ENCODE measurements at places on chromosomes 4 and X.

DNA sequence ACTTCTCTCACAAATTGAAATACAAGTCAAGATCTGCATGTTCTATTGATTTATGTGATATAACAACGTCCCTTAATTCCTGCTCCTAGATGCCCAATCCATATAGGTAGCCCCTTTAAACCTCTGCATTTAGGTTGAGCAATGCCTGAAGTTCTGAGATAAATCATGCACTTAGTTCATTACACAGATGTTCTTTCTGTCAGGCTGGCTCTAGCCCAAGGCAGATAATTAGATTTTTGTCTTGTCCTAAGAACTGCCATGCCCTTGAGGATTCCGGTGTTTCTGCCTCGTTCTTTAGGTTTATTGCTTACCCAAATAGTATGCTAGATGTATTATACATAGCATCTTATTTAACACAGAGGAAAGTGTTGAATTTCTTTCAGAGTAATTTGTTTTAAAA, 143.1 kb downstream of the TRAM1L1 start:
- DNase-seq = no peak

DNA sequence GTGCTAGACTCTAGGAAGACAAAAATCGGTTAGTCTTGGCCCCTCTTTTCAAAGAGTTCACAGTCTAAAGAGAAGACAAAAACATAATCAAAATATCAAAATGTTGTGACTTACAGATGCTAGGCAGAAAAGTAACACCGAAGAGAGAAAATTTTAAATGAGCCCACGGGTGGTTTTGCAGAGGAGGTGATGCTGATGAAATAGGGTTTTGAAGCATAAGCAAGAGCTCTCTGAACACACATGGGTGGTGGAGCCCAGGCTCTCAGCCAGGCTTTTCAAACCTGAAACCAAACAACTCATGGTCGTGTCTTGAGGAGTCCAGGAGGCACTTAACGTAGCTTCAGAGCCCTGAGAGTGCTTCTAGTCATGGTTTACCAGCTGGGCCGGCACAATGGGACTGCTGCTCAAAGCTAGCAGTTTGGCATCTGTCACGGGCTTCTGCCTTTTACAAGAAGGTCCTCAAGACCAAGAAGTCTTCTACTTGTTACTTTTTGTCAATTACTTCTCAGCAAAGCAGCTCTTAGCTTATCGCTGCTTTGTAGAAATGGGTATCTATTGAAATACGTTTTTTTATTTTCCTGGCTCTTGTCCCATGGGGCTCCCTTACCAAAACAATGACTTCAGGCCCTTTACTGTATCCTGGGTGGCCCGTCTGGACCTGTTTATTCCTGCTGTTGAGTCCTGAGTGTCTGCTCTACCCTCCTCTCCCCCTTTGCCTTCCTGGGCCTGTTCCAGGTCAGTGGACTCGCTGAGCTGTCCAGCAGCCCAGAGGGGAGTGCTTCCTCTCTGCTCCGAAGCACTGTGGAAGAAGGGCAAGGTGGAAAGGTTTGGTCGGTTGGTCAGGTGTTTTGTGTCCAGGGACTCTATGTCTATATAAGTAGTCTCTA, 69.5 kb downstream of the TNIP2 start:
- no peak for DNase-seq

- no peak for DNase-seq
These were observed 235.2 kb downstream of the FRAS1 start for GRCh38 chr4:78292341-78292740.

- no peak for DNase-seq
These were observed 17.8 kb downstream of the SCFD2 start for GRCh38 chr4:53348046-53348445.

DNA sequence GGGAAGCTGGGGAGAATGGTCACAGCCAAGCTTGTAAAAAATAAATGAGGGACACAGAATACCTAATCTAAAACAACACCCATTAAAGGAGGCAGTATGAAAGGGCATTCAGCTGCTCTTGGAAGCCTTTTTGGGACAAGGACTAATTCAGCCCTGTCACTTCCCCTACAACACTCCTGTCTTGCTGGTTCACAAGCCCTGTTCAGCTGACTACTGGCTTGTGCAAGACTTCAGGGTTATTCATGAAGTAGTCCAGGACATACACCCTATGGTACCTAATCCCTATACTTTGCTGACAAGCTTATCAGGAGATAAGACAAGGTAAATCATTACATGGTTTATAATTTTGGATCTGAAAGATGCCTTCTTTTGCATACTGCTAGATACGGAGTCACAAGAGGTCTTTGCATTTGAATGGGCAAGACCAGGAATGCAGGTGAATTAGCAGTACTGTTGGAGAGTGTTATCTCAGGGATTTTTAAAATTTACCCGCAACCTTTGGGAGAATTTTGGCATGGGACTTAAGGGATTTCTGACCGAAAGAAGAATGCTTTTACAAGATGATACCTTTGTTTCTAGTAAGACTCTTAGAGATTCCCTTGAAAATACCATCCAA, 103.2 kb upstream of the LANCL3 start:
- DNase-seq = no peak

DNA sequence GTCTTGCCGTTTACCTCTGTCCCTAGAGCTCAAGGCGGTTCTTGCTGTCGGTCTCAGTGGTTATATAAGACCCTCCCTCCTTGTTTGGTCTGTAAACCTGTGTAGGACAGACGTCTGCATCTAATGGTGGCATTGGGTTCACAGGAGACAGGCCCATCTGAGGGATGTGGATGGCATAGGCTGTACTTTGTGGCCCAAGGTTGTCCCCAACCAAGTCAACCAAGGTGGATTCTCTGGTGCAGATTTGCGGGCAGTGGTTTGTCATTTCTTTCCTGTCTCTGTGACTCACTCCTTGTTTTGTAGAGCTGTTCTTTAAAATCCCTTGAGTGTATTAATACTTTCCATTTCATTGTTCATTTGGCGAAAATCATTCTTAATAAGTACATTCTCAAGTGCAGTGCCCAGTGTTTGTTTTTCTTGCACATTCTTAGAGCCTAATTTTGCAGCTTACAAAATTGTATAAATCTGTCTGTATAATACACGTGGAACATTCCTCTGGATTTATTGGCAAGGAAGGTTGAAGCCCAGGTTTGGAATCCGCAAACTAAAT, 68.0 kb upstream of the TLR2 start:
- no peak for DNase-seq

GRCh38 chrX:118839334-118839958, 15.8 kb downstream of the ZCCHC12 start:
- DNase-seq = peak; percentile 55

DNA sequence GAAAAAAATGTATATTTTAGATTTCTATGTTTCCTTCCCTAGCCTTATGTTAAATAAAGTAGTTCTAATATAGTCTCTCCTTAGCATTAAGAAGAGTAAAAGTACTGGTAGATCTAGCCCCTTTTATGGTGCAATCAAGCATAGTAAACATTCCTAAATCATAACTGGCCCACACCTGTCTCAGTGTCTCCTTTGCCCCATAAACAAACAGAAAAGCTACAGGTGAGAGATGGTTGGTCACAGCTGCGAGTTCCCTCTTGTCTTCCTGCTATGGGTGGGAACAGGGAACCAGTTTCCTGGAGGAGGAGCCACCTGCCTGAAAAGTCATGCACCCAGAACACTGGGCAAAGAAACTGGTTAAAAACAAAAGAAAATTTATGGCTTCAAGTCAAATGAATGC, 16.6 kb downstream of the SOWAHB start:
- no peak for DNase-seq

GRCh38 chrX:120120223-120120622, 4.5 kb upstream of the RHOXF1 start:
- DNase-seq = no peak

GRCh38 chr4:16082426-16083240, 1.2 kb downstream of the PROM1 start:
- DNase-seq = no peak

GRCh38 chr4:52107336-52107735, 56.2 kb downstream of the SPATA18 start:
- no peak for DNase-seq

DNA sequence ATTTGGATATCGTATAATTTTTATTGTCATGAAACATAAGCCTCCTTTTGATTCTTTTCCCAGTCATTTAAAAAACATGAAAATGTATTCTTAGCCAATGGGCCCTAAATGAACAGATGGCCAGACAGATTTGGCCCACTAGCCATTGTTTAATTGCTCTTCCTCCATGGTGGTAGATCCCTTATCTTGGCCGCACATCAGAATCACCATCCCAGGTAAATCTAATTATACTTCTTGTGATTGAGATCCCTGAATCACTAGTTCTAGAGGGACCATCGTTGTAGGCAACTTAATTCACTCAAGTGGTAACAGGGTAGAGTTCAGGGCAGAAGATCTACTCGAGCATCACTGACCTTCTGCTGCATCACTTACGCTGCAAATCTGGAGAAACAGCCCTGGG, 24.1 kb upstream of the VCX3A start:
- no peak for DNase-seq

GRCh38 chr4:11805842-11806241, 377.1 kb upstream of the HS3ST1 start:
- no peak for DNase-seq

GRCh38 chrX:100090931-100091330, 319.1 kb downstream of the PCDH19 start:
- DNase-seq = no peak

- DNase-seq = no peak
These were observed 79.5 kb downstream of the RBM47 start for GRCh38 chr4:40550196-40550595.

DNA sequence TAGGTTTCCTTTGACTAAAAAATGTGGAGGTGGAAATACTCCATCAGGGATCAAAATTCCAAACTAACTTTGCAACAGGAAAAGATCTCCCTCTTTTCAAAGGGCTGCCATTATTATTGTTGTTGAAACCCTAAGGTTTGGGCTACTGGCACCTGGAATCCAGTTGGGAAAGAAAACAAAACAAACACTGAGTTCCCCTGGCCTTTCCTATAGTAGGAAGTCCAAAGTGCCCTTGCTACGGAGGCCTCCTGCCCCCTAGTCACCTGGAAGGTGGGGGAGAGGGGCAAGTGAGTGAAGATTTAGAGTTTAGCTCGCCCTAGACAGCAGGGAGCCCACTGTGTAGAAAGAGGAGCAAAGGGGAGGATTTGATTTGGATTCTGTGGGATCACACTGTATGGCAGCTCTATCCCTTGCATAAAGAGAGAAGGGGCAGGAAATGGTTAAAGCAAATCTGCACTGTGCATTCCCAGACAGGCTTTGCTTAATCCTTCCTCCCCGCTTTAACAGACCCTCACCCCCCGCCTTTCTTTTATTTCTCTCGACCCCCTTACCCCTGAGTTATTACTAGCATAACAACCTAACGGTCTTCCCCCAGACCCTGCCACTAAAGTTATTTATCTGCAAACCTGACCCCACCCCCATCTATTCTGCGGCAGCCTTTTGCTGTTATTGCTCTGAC, 627 bp upstream of the FAT4 start:
- no peak for DNase-seq

GRCh38 chr4:147846318-147847155, 114.6 kb downstream of the ARHGAP10 start:
- peak; percentile 26 for DNase-seq

- DNase-seq = peak; percentile 20
These were observed 65.9 kb upstream of the HPF1 start for GRCh38 chr4:169823685-169824084.

DNA sequence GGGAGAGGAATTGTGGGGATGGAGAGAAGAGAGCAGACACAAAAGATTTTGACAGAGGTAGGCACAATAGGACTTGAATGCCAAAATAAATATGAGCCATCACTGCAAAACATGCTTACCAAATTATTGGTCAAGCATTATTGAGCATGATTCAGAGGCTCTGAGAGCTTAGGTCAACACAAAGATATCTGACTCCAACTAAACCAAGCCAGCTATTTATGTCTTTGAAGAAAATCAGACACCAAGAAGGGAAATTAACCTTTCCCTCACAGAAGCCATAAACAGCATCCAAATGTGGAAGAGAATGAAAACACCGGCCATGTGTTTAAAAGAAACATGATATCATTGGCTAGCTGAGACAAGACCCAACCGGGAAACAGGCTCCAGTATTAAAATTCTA, 323.2 kb downstream of the RAB28 start:
- no peak for DNase-seq

DNA sequence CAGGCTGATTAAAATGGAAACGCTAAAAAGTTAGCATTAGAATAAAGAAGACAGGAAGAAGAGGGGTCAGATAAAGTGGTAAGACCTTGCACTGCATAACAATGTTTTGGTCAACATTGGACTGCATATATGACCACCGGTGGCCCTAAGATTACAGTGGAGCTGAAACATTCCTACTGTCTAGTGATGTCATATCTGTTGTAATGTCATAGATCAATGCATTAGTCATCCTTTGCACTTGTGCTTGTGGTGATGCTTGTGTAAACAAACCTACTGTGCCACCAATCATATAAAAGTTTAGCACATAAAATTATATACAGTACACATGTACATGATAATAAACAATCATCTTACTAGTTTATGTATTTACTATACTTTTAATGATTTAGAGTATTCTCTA, 73.0 kb downstream of the TMEM165 start:
- no peak for DNase-seq

GRCh38 chr4:64192731-64193412, 216.4 kb downstream of the TECRL start:
- no peak for DNase-seq

DNA sequence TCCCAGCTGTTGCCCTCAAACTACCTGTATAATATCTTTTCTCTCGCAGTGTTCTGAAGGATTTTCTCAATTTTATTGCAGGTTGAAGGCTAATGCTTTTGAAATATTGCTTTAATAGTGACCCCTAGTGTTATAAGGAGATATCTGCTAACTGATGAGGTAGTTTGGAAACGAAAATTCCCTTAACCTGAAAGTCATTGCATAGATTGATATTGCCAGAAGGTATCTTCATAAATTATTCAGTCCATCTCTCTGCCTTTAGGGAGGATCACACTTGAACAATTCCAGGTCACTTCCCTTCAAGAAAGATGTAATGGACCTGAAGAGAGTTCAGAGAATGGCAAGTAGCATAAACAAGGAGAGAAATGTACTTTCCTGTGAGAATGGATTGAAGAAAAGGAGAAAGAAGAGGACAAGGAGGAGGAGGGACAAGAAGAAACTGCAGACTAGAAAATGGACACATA, 44.1 kb downstream of the TIGD4 start:
- DNase-seq = peak; percentile 34

DNA sequence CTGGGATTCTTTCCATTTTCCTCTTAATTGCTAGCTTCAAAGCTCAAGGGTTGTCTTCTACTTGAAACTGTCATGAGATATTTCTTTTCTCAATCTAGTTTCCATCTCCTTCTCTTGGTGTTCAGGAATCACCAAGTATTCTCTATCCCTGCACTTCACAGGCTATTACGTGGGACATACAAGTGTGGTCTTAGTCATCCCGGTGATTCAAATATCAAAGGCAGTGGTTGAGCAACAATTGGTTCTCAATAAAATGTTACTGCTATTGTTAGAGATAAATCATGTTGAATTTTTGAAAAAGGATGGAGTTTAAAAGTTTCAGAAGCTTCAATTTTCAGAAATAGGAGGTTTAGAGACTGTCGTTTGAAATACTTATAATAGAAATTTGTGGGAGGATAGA, 812.9 kb downstream of the FSTL5 start:
- no peak for DNase-seq

GRCh38 chrX:67347145-67347544, 196.7 kb upstream of the AR start:
- no peak for DNase-seq

- DNase-seq = peak; percentile 74
These were observed 7.2 kb upstream of the IDS start for GRCh38 chrX:149512225-149512885.

- no peak for DNase-seq
These were observed 19.0 kb downstream of the NELFA start for GRCh38 chr4:1989533-1990347.

- no peak for DNase-seq
These were observed 28.0 kb downstream of the MFSD8 start for GRCh38 chr4:127936974-127937373.

- no peak for DNase-seq
These were observed 269.1 kb upstream of the ZFP42 start for GRCh38 chr4:187726485-187726884.
